Activated CD4-positive, alpha-beta T cell treated with anti-CD3 and anti-CD28 coated beads, Interleukin-2, amount 50 U/mL, for 48 hours (primary cell): ENCODE measurements at places on chromosomes 2 and 18.

- DNase-seq: peak; percentile 5
These were observed 128.0 kb downstream of the EPHA4 start for GRCh38 chr2:221444106-221444505.

GRCh38 chr2:166090908-166091307 lies 36.9 kb downstream of the SCN1A start:
- DNase-seq: no peak

DNA sequence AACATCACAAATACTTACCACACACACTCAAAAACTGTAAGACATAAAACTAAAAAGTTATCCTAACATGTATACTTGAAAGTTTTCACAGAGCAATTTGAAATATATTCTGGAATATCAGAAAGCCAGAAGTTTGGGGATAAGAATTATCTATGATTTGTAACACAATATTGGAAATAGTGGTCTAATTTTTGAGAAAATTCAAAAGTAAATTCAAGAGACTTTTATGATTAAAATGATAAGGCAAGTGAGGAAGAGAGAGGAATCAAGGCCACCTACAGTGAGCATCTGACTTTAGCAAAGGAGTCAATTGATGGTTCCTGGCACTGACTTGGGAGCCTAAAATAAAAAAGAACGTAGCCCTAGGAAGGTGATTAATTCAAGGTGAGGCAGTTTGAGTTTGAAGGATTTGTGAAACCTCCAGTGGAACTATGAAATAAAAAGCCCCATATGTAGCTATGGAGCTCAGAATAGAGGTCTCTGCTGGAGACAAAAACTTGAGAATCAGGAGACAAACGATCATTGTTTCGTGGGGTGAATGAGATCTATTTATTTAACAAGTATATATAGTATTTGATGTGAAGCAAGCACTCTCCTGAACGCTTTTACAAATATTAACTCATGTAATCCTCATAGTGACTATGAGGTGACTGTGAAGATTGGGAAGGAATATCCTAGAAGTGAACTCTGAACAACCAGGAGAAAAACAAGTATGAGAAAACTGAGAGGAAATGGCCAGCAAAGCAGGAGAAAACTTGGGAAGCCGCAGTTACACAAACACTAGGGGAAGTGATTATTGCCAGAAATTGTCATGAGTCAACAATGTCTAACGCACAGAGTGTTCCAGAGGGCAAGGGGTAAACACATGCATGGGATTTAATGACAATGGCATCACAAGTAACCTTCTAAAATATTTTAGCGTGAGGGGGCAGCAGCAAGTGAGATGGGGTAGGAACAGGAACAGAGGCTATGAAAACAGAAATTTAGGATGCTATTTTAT lies 12.8 kb downstream of the TFPI start:
- no peak for DNase-seq

GRCh38 chr2:138227195-138227594 lies 262.9 kb downstream of the HNMT start:
- DNase-seq: no peak

- no peak for DNase-seq
These were observed 90.6 kb downstream of the POU3F3 start for GRCh38 chr2:104944495-104944894.

DNA sequence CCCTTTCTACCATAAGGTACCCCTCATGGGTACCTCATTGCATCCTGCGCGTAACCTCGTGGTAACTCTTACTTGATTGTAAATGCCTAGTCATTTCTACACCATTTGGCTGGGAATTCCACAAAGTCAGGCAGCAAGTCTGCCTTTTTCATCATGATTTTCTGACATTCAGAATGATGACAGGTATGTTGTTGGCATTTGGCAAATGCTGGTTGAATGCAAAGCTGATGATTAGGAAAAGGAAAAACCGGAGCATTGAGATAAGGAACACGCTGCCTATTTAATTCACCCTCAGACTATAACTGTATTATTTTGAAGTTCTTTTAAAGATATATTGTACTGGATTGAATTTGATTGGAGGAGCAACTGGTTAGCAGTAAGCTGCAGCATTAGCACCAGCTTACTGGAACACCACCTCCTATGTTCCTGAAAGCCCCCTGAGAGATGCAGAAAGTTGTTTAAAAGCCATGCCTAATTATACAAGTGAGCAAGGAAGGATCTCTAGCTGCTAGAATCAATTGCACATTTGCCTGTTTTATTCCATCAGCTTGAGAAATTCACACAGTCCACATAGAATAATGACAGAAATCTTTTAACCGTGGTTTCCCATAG lies 520.1 kb downstream of the LRP1B start:
- no peak for DNase-seq

DNA sequence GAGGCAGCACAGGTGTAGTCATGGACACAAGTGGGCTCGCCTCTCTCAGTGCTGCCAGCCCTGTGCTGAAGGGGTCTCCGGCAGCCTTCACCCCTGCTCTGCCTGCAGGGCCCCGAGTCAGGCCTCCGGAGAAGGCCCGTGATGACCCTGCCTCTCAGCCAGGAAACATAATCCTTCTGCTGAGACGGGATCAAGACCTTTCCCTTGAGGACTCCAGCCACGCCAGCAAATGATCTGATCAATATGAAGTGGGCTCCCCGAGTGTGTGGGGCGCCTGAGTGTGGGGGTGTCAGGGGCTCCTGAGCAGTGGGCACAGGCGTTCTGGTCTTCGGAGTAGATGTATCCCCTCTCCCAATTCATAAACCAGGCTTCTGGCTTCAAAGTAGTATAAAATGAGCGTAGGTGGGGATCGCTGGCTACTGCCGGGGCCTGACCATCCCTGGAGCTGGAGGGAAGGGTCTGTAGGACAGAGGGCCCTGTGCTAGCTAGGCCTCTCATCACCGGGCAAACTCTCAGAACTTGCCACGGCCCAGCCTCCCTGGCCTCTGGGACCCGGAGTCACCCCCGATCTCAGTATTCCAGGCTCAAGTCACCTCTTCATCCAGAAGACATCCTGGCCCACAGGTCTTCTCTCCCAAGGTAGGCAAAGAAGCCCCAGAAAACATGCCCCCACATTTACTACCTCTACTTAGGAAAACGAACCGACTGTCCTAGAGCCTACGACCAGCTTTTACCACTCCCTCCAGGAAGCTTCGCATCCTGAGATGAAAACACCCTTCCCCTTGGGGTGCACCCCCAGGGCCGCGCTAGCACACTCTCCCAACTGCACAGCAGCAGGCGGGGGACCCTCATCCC lies 33.6 kb downstream of the CRACDL start:
- no peak for DNase-seq

GRCh38 chr2:190216829-190217228 lies 102.8 kb downstream of the HIBCH start:
- no peak for DNase-seq

GRCh38 chr18:5237083-5237722 lies 40.1 kb upstream of the AKAIN1 start:
- no peak for DNase-seq

DNA sequence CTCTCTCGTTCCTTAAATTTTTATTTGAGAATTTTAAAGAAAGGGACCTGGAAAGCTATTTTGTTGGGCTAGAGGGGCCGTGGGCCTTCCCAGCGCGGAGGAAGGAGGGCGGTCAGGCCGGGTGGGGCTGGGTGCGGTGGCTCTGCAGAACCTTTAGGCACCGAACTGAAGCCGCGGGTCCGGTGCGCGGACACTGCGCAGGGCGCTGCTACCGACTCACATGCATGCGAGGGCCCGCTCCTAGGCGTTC lies 1.6 kb upstream of the TWIST2 start:
- DNase-seq: no peak

DNA sequence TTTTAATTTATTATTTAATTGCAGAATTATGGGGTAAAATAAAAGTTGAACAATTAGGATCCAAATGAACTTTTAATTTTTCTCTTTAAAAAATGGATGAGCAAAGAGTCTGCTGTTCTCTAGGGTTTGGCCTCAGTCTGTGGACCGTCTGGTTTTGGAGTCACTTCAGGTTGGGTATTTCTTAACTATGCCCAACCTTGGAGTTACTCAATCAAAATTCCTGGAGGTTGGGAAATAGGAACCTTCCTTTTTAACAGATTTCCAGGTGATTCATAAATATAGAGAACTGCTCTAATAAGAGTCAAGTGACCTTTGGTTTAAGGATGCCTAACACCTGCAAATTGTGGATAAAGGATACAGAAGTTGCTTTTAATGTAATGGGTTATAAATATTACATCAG lies 241.5 kb upstream of the GCFC2 start:
- no peak for DNase-seq

DNA sequence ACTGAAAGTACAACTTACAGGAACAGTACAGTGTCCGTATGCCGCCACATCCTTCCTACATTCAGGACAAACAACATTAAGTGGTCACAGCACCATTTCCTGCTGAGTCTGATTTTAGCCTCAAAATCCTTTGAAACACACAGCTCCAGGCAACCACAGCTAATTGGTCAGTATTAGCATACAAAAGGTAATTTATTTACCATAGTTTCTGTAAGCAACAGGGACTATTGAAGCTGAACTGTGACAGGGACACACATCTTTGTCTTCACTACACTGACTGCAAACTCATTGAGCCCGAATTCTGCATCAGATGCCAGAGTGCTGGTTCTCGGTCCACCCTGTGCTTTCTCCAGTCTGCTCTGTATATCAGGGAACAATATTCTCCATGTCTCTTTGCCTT lies 151.8 kb downstream of the ST6GAL2 start:
- no peak for DNase-seq
